CD4-positive, alpha-beta memory T cell (primary cell): ENCODE measurements at places on chromosomes 1 and 21. TPM values are rescaled to one million over a fixed set of nuclear protein-coding genes. Genes with fewer than 3 reads are reported as not detected.

DNA sequence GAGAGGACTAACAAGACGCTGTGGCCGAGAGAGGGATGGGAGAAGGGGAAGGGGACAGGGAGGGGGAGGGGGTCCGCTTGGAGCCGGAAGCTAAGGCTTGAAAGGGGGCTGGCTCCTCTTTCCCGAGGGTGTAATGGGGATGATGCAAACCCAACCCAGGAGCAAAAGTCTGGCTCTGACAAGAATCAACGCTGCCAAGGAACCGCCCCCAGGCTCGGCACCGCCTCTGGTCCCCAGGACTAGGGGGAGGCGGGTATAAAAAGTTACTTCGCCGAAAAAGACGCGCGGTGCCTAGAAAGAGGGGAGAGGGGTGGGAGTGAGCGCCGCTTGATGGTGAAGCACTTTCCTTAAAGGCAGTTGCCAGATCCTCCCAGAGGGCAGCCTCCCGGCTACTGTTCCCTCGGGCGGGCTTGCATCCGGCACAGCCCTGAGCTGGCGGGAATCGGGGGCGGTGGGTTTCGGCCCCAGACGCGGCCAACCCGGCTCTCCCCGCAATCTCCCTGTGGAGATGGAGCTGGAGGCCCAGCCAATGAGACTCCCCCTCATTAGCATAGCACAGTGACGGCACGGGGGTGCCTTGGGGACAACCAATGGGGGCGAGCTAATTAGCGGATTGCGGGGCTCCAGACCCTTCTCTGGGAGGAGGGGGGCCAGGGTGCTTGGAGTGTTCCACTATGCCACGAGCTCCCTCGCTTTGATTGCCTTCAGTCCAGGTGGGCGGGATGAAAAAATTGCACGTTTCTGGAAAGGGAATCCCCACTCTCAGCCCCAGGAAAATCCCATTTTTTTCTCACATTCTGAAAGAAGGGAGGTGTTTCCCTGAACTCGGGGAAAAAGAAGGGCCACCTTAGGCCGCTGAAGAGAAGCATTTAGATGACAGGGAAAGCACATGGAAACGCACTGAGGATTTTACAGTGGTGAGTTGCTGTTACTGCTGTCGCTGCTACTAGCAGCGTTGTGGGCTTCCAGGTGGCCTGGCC lies at the start of gene KCNT2:
KCNT2 (minus strand) TSS at position 51 of the 980 bp plus-strand sequence. CDS start 131 bp downstream, outside the sequence.
- H3K4me1 ChIP-seq = no peaks in the 10 kb centered on the region
- no peaks in the 10 kb centered on the region for H3K27me3 ChIP-seq
- H3K36me3 ChIP-seq = no peaks in the 10 kb centered on the region
- H3K27ac ChIP-seq = no peak within 1 kb of the TSS
- no peak within 1 kb of the TSS for H3K4me3 ChIP-seq

- H3K36me3 ChIP-seq = no peaks in the 10 kb centered on the region
- H3K27ac ChIP-seq = no peak overlapping the region
- DNase-seq = no peak
- no peak overlapping the region for H3K4me3 ChIP-seq
- H3K27me3 ChIP-seq = no peaks in the 10 kb centered on the region
- H3K4me1 ChIP-seq = no peaks in the 10 kb centered on the region
These were observed 66.6 kb downstream of the HMGB4 start for GRCh38 chr1:33930346-33931110.

DNA sequence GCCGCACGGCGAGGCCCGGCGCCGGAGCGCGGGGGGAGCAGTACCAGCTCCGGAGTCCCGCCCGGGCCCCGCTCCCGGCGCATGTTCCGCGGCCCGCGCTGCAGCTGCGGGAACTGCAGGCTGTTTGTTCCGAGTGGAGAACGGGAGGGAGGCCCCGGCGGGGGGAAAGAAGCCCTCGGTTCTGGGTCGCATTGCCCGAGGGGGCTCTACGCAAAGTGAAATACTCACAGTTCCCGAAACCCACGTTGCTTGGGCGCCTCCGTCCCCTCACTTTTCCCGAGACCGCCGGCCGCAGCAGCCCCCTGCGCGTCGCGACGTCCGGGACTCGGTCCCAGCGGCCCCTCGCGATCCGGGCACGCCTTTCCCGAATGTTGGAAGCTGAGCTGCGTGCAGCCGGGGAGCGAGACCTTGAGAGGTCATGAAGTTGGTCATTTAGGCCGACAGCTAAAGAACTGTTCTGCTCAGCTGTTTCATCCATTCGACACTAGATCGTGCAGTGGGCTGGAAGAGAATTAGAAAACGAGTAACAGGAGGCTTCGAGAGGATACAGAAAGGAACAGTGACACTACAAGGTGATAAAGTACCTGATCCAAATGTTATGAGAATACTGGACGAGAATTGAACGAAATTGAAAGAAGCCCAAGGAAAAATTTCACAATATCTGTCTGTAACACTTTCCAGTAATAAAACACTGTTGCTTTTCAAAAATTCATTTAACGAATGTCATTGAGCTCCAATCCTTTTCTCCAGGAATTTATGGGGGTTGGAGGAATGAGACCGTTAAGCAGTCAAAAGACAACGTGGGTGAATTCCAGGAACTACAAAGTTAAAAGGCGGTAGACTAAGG lies 657 bp upstream of the LIN9 start:
- no peak overlapping the region for H3K4me3 ChIP-seq
- no peak for DNase-seq
- no peaks in the 10 kb centered on the region for H3K36me3 ChIP-seq
- no peaks in the 10 kb centered on the region for H3K27me3 ChIP-seq
- H3K4me1 ChIP-seq = peaks cover 10% of the 10 kb centered on the region

Gene ANGPTL7
- not detected for polyA plus RNA-seq
